Ascending aorta (tissue), 2 donors: ENCODE measurements at places on chromosomes 3 and 15. TPM values are rescaled to one million over a fixed set of nuclear protein-coding genes. Genes with fewer than 3 reads are reported as not detected.
A peak's percentile ranks its signal among the peaks of the same experiment; 100 is the strongest.

The MAP2K5 gene
- 1.1 TPM for total RNA-seq

The PLSCR5 gene
- not detected for total RNA-seq

The GPR27 gene
- total RNA-seq: 2.4 TPM

DNA sequence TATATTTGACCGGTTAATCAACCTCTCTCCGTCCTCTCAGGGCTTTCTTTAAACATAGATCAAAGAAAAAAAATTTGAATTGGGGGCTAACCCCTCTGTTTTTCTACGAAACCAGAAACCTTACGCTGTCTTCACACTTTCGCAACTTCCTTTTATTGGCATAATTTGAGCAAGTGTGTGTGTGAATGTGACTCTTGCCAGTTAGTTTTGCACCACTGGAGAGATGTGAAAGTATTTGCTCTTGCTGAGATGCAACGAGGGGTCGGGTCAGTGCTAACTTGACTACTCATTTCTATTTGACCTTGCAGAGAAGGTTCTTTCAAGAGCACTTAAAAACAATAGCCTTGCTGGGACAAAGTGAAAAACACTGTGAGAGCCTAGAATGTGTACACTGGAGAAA lies 81.2 kb downstream of the FAM43A start:
- H3K27me3 ChIP-seq: no peaks in the 10 kb centered on the region
- no peaks in the 10 kb centered on the region for H3K4me1 ChIP-seq
- no peaks in the 10 kb centered on the region for H3K36me3 ChIP-seq
- H3K27ac ChIP-seq: no peak overlapping the region
- H3K4me3 ChIP-seq: no peak overlapping the region
- DNase-seq: no peak

DNA sequence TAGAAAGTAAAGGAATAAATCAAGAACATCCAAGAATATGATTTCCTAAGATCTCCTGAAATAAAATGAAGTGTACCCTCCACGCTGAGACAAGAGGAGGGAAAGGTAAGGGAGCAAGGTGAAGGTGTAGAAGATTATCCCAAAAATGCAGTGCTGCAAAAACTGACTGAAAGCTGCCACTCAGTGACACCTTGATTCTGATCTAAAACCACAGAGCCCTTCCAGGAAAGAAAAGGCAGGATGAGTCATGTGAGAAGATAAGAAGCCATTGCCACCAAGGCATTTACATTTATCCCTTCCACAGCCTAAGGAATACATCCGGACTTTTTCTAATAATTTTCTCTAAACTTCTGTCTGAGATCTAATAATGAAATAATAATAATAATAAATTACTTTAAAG lies 49.9 kb downstream of the IGSF11 start:
- H3K36me3 ChIP-seq: no peaks in the 10 kb centered on the region
- no peaks in the 10 kb centered on the region for H3K4me1 ChIP-seq
- no peak overlapping the region for H3K4me3 ChIP-seq
- DNase-seq: no peak
- no peak overlapping the region for H3K27ac ChIP-seq

GRCh38 chr15:64883100-64883581 lies 28.6 kb upstream of the ANKDD1A start:
- H3K27ac ChIP-seq: peak overlapping the region; percentile 42
- H3K36me3 ChIP-seq: no peaks in the 10 kb centered on the region
- no peaks in the 10 kb centered on the region for H3K27me3 ChIP-seq

- no peaks in the 10 kb centered on the region for H3K27me3 ChIP-seq
- no peak overlapping the region for H3K4me3 ChIP-seq
- H3K4me1 ChIP-seq: no peaks in the 10 kb centered on the region
- H3K27ac ChIP-seq: no peak overlapping the region
- DNase-seq: no peak
- no peaks in the 10 kb centered on the region for H3K36me3 ChIP-seq
These were observed 478 bp downstream of the GPR15 start for GRCh38 chr3:98532275-98532637.
